Aorta (tissue), 5 donors: ENCODE measurements at places on chromosomes 7 and 10. TPM values are rescaled to one million over a fixed set of nuclear protein-coding genes. Genes with fewer than 3 reads are reported as not detected.

HOXA13 gene
- total RNA-seq = not detected

ZNF804B gene
- not detected for total RNA-seq

GPR15LG gene
- not detected for total RNA-seq

GIMAP7 gene
- 41.8 TPM for total RNA-seq

SLC16A9 gene
- 3.3 TPM for total RNA-seq

LIPN gene
- 0.58 TPM for total RNA-seq

TFPI2 gene
- 5.9 TPM for total RNA-seq

AVL9 gene
- total RNA-seq = 35.8 TPM

METTL27 gene
- 1.3 TPM for total RNA-seq

CACNB2 gene
- 14.6 TPM for total RNA-seq

TMEM270 gene
- total RNA-seq = not detected

PTPRN2 gene
- 1.4 TPM for total RNA-seq

CALHM1 gene
- not detected for total RNA-seq

CACNA2D1 gene
- 40.7 TPM for total RNA-seq

CRYGN gene
- total RNA-seq = 1.7 TPM

PAPSS2 gene
- 57.2 TPM for total RNA-seq

OR2A7 gene
- total RNA-seq = 1.5 TPM

NRAP gene
- not detected for total RNA-seq

PODXL gene
- 27.3 TPM for total RNA-seq

ADAM22 gene
- 6.0 TPM for total RNA-seq

UBE2H gene
- 141 TPM for total RNA-seq

LRIT1 gene
- not detected for total RNA-seq

SUV39H2 gene
- 8.0 TPM for total RNA-seq

TAS2R5 gene
- total RNA-seq = 1.7 TPM

EXOSC1 gene
- 25.6 TPM for total RNA-seq

CYCS gene
- total RNA-seq = 36.3 TPM

ASIC3 gene
- total RNA-seq = 2.9 TPM

CALML3 gene
- total RNA-seq = not detected
